ENCODE measurements at places on chromosomes 5 and 9.

DNA sequence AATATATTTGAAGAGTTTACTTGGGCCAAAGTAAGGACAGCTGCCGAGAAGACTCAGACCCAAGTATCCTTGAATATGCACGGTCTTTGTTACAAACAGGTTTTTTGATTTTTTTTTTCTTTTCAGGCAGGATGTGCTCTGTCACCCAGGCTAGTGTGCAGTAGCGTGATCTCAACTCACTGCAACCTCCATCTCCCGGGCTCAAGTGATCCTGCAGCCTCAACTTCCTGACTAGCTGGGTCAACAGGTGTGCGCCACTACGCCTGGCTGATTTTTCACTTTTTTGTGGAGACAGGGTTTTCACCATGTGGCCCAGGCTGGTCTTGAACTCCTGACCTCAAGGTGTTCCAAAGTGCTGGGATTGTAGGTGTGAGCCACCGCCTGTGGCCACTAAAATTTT, 27.4 kb downstream of the JMY start:
- no peak for DNase-seq

GRCh38 chr5:32038523-32038922, 135.6 kb downstream of the GOLPH3 start:
- no peak for DNase-seq

DNA sequence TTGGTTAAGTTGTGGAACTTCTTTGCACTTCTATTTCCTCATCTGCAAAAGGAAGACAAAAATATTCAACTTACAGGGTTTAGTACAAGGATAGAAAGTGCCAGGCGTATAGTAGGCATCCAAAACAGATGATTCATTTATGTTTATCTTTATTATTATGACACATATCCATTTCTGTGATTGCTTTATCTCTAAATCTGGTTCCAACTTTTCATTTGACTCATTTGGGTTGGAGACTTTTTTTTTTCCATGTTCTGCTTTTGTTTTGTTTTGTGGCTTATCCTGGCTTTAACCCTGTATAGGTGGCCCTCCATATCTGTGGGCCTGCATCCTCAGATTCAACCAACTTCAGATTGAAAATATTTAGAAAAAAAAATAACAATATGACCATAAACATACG, 186.7 kb upstream of the SLC24A2 start:
- DNase-seq, result no peak

- DNase-seq, result no peak
These were observed 651.8 kb downstream of the KIF4B start for GRCh38 chr5:155665361-155665760.

DNA sequence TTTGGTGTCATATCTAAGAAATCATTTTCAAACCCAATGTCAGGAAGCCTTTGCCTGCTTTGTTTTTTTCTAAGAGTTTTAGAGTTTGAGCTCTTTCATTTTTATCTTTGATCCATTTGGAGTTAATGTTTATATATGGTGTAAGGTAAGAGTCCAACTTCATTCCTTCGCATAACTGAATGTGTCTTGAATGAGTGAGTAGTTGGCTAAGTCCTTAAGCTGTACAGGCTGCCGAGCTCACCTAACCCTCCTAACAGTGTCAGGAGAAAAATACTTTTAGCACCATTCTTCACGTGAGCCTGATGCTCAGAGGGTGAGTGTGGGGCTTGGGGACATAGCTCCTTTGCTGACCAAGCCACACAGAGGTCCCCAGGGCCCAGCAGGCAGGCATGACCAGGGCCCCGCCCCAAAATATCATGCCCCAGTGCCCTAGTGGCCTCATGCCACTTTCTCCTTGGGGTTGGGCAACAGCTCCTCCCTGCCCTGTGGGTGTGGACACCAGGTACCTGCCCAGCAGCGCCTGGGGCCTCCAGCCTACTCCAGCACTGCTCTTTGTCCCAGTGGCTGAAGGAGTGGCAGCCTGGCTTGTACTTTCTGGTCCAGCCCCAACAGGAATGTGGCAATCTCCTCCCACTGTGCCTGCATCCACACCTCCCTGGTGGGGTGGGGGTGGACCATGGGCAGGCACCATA, 17.2 kb downstream of the PPARGC1B start:
- no peak for DNase-seq

- DNase-seq, result no peak
These were observed 70.6 kb upstream of the ZNF622 start for GRCh38 chr5:16536246-16536645.

GRCh38 chr5:6491196-6491918, 42.7 kb downstream of the UBE2QL1 start:
- DNase-seq, result no peak

All from CD4-positive, alpha-beta T cell treated with Interleukin-12 subunit alpha and Interleukin-12 subunit beta, for 1 hour (primary cell).